ENCODE measurements at places on chromosomes 11 and 22.
A peak's percentile ranks its signal among the peaks of the same experiment; 100 is the strongest.

GRCh38 chr11:33160136-33160535, 1.1 kb downstream of the CSTF3 start:
- no peak for DNase-seq

DNA sequence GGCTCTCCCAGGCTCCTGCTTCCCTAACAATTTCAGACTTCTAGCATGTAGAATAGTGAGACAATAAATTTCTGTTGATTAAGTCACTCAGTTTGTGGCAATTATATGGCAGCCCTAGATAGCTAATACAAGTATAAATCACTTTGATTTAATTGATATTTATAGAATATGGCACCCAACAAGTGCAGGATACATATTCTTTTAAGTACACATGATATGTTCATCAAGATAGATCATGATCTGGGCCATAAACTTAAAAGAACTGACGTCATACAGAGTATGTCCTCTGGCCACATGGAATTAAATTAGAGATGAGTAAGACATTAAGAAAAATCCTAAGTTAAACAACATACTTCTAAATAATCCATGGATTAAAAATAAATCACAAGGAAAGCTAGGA, 67.5 kb upstream of the AMOTL1 start:
- DNase-seq, result no peak

DNA sequence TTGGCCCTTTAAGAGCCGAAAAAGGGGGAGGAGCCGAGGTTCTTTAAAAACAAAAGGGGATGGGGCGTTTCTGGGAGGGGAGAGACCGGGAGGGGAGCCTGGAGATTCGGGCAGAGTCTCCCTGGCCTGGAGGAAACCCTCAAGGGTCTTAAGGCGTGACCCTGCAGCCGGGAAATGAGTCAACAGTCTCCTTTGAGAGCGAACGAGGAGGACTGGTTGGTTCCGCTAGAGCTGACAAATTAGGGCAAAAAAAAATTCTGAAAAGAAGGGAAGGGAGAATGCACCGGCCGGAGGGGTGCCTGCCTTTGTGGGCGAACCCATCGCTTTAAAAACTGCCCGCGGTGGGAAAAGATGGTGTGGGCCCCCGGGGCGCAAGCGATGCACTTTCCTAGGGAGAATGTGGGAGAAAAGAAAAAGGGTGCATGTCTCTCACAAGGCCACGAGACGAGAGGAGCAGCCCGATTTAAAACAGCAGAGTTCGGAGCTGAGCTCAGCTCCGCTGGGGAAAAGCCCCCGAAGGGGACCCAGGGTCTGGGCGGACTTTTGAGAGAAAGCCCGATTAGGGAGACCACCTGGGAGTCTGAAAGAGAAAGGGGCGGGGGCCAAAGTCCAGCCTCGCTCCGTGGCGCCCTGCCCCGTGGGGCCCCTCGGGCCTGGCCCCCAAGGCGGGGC, 874 bp downstream of the ZFTA start:
- DNase-seq, result peak; percentile 34

GRCh38 chr11:130511765-130512164, 63.3 kb downstream of the ADAMTS15 start:
- no peak for DNase-seq

DNA sequence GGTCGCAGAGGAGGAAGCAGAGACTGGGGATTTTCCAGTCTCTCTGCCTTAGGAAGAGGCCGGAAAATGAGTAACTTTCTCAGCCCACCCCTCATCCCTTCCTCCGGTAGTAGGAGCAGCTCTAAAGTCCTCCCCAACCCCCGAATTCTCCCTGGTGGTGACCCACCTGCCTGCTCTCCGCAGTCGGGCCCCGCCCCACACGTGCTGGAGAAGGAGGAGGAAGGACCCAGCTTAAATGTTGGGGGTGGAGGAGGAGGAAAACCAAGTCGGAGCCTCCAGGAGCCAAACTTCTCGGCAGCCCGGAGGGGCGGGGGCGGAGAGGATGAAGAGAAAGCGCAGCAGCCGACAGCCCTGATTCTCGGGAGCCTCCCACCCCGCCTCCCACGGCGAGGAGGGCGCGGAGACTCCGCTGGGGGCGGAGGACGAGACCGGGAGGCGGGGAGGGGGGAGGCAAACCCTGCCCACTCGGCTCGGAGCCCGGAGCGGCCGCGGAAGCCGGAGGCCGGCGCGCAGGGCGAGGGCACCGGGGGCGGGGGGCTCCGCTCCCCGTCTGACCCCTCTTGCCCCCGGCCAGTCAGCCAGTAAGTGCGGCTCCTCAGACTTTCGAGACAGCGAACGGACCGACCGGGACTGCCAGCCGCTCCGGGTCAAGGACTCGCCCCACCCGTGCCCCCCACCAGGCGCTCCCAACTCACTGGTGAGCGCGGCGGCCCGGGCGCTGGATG, at the start of gene TPBGL:
TPBGL (plus strand) TSS at position 464 of the 725 bp plus-strand sequence. CDS start 276 bp downstream, outside the sequence.
- no peak for DNase-seq

GRCh38 chr22:21450858-21451353, 16.3 kb upstream of the TMEM191C start:
- no peak for DNase-seq

- DNase-seq, result peak; percentile 78
These were observed 26.1 kb upstream of the CELSR1 start for GRCh38 chr22:46563381-46564083.

DNA sequence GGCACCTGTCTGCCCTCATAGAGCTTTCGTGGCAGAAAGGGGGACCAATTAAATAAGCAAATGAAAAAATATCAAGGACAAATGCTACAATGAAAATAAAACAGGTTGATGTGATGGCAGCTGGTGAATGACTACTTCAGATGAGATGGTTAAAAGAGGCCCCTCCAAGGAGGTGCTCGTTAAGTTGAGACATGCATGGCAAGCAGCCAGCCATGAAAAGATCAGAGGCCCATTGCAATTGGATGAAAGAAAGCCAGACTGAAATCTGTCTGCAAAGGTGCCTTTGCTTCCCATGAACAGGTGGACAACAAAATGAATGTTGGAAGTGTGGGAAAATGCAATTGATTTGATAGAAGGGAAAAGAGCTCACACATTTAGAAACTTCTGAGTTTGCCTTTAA, 848 bp upstream of the TRPC6 start:
- DNase-seq, result no peak

Measured in stimulated activated naive CD8-positive, alpha-beta T cell treated with anti-CD3 and anti-CD28 coated beads, Interleukin-15, amount 100 ng/mL, for 72 hours (primary cell).